ENCODE measurements at places on chromosomes 6 and 20.

- DNase-seq, result no peak
Measured at GRCh38 chr6:40733290-40733689, 146.1 kb upstream of the LRFN2 start.

- no peak for DNase-seq
Measured at GRCh38 chr6:85390775-85391174, 59.1 kb upstream of the NT5E start.

GRCh38 chr20:63454731-63455567, 17.5 kb downstream of the KCNQ2 start:
- no peak for DNase-seq

GRCh38 chr20:58025233-58025632, 203.2 kb downstream of the ANKRD60 start:
- DNase-seq, result peak; percentile 13

DNA sequence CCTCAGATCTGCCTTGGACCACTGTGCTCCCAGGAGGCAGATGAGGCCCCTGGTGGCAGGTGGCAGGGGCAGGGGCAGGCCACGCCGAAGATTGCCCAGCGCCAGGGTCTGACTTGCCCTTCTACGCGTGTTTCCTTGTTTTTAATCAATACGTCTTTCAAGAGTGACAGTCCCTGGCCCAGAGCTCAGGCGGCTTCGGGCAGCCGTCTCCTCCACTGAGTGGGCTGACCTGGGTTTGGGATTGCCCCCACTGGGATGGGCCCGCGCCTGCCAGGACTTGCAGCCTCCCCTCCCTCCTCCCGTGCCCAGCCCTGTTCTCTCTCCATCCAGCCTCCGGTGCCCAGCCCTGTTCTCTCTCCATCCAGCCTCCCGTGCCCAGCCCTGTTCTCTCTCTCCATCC, 21.2 kb downstream of the FRMD1 start:
- DNase-seq, result no peak

GRCh38 chr6:90497411-90497810, 89.5 kb downstream of the MAP3K7 start:
- DNase-seq, result no peak

GRCh38 chr6:27770724-27771123, 141.5 kb downstream of the OR2B2 start:
- DNase-seq, result no peak

DNA sequence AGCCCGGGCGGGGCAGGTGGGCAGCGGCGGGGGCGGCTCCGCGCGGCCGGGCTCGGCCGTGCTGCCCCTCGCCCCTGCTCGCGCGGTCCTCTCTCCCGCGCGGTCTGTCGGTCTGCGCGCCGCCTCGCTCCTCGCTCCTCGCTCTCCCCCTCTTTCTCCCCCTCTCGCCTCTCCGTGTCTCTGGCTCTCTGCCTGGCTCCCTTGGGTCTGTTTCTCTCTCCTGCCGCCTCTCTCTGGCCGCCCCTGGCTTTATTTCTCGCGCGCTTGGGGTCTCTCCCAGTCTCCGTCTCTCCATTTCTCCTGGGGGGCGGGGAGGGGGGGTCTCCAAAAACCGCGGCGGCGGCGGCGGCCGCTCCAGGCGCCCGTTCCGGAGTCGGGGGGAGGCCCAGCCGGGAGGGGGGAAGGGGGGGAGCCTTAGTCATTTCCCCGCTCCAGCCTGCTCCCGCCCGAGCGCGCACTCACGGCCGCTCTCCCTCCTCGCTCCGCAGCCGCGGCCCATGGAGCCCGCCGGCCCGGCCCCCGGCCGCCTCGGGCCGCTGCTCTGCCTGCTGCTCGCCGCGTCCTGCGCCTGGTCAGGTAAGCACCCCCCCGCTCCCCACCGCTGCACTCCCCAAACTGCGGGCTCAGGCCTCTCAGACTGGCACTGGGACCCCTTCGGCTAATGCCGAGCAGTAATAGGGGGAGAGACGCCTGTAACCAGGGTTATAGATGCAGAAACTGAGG, at the start of gene SIRPA:
Gene SIRPA, plus strand, starts transcription at position 457 of the 723 bp plus-strand sequence. Its CDS starts 41 bp downstream, at position 498.
- no peak for DNase-seq

- DNase-seq, result no peak
Measured at GRCh38 chr6:71420693-71421328, 132.2 kb downstream of the OGFRL1 start.

DNA sequence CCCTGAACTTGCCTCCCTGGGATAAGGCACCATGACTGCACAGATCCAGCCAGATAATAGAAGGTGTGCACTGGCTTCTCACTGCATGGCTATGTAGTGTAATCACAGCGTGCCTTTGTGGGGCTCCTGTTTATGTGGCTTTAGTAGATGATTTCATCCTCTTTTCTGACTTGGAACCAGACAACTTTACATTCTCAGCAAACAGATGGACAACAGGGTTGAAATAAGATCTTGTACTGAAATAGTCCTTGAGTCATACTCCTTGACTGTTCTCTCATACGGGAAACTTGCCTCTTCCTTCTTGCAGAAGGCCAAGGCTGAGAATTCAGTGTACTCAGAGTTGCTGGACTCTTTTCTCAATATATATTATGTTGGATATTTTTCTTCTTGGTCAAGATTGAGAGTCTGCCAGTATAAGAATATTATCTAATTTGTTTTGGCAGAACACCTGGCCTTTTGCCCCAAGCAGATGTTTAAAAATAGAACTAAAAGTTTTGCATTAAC, 25.0 kb upstream of the RNF144B start:
- no peak for DNase-seq

DNA sequence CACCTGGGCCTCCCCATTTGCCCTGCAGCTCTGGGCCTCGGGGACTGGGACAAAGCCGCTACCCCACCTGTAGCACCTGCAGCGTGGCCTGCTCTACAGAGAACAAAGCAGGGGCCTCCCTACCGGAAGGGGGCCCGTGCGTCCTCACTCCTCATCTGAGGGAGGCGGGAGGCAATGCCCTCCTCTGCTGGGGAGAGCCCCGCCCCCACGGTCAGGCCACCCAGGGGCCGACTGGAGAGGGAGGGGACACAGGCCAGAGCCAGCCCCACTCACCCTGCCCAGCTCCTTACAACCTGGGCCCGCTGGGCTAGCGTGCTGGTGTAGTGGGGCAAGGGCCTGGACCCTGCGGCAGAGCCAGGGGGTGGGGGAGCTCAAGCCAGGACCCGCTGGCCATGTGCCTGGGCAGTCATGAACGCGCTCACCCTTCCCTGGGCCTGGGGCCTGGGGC, 8.0 kb downstream of the LAMA5 start:
- DNase-seq, result no peak

- DNase-seq, result no peak
Measured at GRCh38 chr6:72968704-72969103, 256.6 kb downstream of the KHDC1L start.

DNA sequence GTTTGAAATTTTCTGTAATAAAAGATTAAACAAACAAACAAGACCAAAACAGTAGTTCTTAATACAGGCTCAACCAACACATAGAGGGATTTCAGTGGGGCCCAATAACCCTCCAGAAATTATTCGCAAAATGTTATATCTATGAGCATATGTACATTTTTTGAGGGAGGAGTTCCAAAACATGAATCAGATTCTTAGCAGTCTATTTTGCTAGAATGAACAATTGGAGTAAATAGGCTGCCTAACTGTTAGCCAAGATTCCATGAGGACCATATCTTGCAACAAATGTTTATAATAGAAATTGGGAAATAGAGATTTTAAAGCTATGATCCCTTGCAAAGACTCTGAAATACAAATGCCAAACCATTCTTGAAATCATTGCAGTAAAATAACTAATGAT, 186.3 kb downstream of the AKAP7 start:
- DNase-seq, result no peak

DNA sequence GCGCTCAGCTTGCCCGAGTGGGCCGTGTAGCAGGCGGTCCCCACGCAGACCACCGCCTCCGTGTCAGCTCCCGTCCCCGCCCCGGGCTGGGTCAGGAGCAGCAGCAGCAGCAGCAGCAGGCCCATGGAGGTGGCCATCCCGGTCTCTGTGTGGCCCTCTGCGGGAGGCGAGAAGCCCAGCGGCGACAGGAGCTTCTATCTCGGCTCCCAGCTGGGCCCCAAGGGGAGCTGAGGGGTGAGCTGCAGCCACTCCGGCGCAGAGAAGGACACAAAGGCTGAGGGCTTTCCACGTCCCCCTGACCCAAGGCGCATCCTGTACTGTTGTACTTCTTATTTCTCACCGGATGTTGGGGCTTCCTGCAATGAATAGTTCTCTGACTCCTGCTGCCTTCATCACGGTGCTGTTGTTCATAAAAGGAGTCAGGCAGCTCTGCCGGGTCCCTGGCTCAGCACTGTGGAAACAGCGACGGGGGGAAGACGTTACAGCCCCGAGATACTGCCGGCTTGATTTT, at the start of gene CD93:
Gene CD93, minus strand, starts transcription at position 269 of the 511 bp plus-strand sequence. Its CDS starts 132 bp downstream, at position 137.
- no peak for DNase-seq

DNA sequence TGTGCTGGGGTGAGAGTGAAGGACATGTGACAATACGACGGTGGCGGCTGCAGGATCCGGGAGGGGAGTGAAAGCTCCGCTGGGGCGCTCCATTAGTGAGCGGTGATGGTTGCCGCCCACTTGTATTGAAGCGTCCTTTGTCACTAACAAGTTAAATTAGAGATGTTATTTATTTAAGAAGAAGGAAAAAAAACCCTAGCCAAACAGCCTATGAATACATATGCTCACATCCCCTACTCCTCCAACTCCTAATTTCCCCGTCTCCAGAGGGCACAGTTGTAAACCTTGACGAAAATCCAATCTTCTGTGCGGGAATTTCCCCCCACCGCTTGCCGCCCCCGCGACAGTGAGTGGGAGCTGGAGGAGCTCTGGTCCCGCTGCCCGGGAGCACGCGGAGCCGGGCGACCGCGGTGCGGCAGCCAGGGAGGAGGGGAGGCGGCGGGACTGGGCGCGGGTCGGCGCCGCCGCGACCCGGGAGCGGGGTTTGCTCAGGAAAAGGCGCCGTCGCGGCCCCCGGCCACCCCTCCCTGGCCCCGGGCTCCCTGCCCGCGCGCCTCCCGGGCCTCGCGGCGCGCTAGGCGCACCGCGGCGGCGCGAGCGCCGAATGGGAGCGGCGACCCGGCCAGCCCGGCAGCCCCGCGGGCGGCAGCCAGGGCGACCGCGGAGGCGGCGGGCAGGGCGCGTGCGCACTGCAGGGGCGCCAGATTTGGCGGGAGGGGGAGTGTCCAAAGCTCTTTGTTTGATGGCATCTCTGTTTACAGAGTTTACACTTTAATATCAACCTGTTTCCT, at the start of gene MYB:
Gene MYB, plus strand, starts transcription at position 767 of the 791 bp plus-strand sequence. CDS start 206 bp downstream, outside the sequence.
- DNase-seq, result peak; percentile 87

DNA sequence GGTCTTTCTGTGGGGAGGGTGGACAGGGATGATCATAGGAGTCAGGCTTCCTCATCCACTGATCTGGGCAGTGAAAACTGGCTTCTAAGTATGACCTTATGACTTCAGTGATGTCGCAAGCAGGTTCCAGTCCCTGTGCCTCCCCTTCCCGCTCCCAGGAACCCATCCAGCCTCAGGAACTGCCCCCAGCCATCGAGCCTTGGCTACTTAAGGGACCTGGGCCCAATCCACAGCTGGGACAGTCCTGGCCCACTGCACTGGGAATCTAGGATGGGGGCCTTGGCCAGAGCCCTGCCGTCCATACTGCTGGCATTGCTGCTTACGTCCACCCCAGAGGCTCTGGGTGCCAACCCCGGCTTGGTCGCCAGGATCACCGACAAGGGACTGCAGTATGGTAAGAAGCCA, at the start of gene LBP:
Gene LBP, plus strand, starts transcription at position 236 of the 405 bp plus-strand sequence. Its CDS starts 35 bp downstream, at position 271.
- DNase-seq, result no peak

- no peak for DNase-seq
Measured at GRCh38 chr6:45619994-45620471, 242.3 kb upstream of the SUPT3H start.

- DNase-seq, result no peak
Measured at GRCh38 chr20:9126527-9126926, 57.6 kb downstream of the PLCB4 start.

DNA sequence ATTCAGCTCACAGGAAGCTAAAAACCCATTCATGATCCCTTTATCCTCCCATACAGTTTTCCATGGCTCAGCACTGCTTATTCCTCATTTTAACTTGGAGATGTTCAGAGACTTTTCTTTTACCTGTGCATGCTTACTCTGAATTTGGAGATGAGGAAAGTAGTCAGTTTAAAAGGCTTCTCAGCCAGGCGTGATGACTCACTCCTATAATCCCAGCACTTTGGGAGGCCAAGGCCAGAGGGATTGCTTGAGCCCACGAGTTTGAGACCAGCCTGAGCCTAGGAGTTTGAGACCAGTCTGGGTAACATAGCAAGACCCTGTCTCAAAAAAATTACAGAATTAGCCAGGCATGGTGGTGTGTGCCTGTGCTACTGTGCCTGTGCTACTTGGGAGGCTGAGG, 30.3 kb upstream of the TMEM217 start:
- no peak for DNase-seq

DNA sequence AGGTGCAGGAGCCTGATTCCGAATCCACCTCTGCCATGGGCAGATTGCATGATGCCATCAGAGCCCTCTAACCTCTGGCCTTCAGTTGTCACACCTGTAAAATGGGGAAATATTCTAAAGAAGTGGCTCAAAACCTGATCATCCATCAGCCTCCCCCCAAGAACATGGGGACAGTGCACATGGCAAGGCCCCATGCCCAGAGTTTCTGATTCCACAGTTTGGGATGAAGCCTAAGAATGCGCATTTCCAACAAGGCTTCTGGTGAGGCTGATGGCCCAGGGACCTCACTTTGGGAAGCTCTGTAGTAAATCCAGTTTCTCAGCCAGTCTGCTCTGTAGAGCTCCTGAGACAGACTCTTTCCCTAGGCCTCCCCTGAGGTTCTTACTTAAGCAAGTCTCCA, 119.9 kb upstream of the CD93 start:
- no peak for DNase-seq

- no peak for DNase-seq
Measured at GRCh38 chr6:47352194-47352920, 42.7 kb upstream of the TNFRSF21 start.

GRCh38 chr6:31558631-31559500, 11.5 kb downstream of the NFKBIL1 start:
- peak; percentile 89 for DNase-seq

DNA sequence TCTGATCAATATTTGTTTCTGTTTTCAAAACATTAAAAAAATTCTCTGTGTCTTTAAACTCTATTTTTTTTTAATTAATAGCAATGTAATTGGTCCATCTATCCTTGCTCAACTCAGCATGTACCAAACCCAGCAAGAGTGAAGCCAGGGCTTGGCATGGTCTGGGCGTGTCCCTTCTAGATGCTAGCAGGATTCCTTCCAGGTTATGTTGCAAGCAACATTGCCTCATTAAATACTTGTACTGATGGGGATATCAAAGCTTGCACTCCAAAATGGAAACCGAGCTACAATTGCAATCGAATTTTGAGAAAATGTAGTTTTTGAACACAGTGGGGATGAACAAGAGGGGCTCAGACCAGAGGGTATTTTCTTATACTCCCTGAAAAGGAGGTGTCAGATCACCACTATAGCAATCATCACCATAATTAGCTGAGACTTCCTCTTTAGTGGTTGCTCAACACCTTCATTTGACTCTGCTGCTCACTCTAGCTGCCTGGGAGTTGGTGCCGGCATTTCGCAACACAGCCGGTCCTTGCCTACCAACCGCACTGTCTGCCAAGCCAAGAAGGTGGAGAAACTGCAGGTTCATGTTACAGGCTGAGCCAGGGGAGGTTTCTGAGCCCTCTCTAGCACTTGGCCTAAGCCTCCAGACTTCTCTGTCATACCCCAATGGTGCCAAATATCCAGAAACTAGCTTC, 67.8 kb upstream of the RALGAPA2 start:
- DNase-seq, result no peak

GRCh38 chr6:15588971-15589634, 73.7 kb downstream of the DTNBP1 start:
- no peak for DNase-seq
